ENCODE measurements at places on chromosomes 3 and 15. TPM values are rescaled to one million over a fixed set of nuclear protein-coding genes. Genes with fewer than 3 reads are reported as not detected.

The LRRC34 gene
- total RNA-seq: not detected

The RBP2 gene
- total RNA-seq: not detected

The UROC1 gene
- not detected for total RNA-seq

The GPX1 gene
- total RNA-seq: 219 TPM

The UTS2B gene
- total RNA-seq: not detected
